ENCODE measurements at places on chromosomes 7 and 10.
A peak's percentile ranks its signal among the peaks of the same experiment; 100 is the strongest.

DNA sequence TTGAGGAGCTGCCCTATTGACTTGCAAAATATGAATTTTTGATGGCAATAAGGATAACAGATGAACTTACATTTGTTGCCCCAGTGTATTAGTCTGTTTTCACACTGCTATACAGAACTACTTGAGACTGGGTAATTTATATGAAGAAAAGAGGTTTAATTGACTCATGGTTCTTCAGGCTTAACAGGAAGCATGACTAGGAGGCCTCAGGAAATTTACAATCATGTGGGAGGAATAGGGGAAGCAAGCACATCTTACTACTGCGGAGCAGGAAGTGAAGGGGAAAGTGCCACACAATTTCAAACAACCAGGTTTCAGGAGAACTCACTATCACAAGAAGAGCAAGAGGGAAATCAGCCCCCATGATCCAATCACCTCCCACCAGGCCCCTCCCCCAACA, 57.9 kb downstream of the ZNF22 start:
- no peak for DNase-seq

DNA sequence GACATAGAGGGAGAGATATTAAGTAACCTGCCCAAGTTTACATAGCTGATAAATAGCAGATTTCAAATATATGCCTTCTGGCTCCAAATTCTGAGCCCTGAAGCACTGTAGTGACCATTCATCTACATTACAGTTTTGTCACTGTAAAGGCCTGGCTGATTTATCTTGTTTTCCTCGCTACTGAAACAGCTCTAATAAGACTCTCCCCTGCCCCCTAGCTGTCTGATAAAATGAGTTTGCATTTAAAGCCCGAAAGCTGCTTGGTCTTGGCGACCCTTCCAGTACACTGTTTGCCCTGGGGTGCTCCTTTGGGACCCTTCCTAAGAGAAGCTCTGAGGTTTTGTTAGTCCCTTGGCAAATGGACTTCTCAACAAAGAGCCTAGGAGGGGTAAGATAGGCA, 59.7 kb upstream of the RAB11FIP2 start:
- DNase-seq, result no peak

DNA sequence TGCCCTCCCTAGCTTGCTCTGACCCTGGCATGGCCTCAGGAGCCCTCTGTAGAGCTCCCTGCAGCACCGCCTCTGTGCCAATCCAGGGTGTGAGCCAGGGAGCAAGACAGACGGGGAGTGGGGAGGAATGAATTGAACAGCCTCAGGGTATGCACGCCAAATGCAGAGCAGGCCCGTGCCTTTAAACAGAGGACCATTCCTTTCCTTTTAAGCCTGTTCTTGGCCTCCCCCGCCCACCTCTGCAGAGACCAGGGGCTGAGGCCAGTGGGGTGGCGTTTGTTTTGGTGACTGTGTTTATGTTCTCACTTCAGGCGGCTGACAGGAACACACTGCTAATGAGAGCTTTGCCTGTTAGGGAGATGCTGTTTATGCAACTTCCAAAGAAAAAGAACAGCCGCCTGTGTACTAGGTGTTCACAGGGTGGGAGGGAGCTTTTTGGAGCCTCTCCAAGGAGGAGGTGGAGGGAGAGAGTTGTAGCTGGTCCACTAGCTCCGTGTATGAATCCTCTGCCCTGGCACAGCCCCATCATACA, 528.1 kb upstream of the DPP6 start:
- no peak for DNase-seq

DNA sequence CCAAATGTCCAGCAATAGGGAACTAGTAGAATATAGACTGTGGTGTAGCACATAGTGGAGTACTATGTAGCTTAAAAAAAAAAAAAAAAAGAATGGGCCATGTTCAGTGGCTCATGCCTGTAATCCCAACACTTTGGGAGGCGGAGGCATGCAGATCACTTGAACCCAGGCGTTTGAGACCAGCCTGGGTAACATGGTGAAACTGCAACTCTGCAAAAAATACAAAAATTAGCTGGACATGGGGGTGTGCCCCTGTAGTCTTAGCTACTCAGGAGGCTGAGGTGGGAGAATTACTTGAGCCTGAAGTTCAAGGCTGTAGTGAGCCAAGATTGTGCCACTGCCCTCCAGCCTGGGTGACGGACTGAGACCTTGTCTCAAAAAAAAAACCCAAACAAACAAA, 64.4 kb downstream of the CHN2 start:
- DNase-seq, result no peak

DNA sequence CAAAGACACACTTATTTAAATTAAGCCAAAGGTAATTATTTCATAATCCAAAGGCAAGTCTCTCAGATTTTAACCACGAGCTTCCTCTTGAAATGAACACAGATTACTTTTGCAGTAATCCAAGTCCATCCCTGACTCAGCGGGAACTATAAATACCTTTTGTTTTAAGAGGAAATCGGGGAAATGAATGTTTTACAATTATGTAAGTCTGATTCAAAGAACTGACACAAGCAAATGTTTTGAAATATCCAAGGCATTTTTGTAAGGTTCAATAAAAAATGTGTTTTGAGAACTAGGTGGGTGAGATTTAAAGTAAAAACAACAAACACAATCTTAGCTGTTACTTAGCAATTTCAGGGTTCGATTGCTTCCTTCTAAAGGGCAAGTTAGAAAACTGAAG, 179.8 kb upstream of the ASAH2 start:
- no peak for DNase-seq

- DNase-seq, result no peak
Observed at GRCh38 chr7:155739538-155740143, 72.6 kb downstream of the SHH start.

DNA sequence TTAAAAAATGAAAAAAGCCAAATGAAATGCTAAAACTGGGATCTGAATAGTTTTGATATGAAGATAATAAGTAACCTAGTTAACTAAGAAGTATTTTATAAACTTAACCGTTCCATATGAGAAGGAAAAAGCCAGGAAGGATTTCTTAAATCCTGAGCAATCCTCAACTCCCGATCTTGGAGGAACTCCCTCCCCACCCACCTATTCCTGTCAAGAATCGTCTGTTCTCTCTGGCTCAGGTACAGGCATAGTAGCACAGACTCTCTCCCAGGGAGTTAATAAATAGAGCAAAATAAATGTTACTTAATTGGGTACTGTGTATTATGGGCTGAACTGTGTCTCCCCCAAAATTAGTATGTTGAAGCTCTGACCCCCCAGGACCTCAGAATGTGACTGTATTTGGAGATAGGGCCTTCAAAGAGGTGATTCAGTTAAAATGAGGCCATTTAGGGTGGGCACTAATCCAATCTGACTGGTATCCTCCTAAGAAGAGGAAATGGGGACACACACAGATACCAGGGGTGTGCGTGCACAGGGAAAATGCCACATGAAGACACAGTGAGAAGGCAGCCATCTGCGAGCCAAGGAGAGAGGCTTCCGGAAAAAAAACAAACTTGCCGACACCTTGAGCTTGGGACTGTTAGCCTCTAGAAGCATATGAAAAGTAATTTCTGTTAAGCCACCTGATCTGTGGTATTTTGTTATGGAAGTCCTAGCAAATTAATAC, 28.7 kb downstream of the PUS7 start:
- no peak for DNase-seq

- DNase-seq, result peak; percentile 7
Observed at GRCh38 chr10:104209575-104210198, 22.5 kb downstream of the CFAP43 start.

Measured in NCI-H2107 (cell line).